ENCODE measurements at places on chromosomes 5 and 9.
A peak's percentile ranks its signal among the peaks of the same experiment; 100 is the strongest.

DNA sequence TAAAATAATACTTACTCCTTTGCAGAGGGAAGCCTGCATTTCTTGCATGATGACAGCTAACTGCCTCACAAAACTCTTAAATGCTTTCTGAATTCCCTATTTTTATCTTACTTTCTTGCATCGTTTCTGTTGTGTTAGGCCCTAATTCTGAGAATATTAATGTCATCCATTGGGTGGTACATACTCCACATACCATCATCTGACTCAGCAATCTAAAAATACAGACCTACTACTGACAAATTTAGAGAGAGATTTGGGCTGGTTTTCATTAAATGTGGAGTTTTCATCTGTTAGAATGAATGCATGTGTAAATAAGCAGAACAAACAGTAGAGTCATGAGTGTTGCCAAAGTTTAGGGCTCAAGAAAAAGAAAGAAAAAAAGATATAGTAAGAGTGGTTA, 26.5 kb upstream of the KCNN2 start:
- DNase-seq, result no peak

DNA sequence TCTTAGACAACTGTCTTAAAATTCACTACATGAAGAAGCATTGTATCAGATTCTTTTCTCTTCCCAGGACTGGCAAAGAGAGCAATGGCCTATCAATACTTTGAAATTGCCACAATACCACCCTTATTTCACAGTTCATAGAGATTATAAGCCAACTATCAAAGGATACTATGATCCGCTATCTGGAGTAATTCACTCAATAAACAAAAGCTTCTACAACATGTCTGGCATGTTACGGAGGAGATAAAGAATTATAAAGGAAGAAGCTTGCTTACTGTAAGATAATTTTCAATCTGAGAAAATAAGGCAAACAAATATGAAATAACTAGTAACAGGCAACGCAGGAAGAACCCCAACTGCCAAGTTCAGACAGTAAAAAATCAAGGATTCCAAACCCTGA, 114.8 kb downstream of the GNAQ start:
- no peak for DNase-seq

- DNase-seq, result no peak
These were observed 94.3 kb downstream of the TMEM167A start for GRCh38 chr5:82982846-82983245.

GRCh38 chr9:128340691-128341434, 536 bp downstream of the SLC27A4 start:
- peak; percentile 13 for DNase-seq

DNA sequence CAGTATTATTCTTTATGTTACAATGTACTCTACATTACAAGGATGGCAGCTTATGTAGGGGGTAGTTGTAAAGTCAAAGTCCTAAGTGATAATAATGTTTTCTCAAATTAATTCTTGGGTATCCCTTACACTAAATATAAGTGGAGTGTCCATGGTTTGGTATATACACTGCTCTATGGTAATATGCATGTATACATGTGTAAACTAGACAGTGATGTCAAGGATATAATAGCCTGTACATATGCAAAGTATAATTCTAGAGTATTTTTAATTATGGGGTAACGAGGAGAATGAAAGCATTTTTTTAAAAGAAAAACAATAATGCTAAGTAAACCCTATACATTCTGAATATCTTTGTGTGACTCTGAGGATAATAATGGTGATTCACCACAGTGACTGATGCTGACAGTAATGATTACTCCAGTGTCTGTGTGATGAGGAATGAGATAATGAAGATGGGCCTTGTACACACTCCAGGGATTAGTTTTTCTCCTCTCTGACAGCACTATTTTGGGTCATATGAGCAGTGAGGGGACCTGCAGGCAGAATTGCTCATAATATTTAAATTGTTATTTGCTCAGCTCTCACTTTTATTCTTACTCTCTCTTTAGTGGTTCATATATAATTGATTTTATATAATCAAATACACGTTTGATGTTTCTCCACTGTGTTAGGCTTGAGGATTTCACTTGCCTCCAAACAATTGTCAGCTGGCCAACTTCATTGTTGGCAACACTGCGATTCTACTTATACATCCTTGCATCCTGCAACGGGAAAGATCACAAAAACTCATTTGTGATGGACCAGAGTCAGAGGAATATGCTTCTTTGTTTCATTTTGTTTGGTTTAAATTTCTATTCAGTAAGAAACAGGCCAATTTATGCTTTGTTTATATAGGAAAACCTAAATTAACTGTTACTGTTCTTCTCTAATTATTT, 88.2 kb downstream of the NREP start:
- DNase-seq, result no peak

DNA sequence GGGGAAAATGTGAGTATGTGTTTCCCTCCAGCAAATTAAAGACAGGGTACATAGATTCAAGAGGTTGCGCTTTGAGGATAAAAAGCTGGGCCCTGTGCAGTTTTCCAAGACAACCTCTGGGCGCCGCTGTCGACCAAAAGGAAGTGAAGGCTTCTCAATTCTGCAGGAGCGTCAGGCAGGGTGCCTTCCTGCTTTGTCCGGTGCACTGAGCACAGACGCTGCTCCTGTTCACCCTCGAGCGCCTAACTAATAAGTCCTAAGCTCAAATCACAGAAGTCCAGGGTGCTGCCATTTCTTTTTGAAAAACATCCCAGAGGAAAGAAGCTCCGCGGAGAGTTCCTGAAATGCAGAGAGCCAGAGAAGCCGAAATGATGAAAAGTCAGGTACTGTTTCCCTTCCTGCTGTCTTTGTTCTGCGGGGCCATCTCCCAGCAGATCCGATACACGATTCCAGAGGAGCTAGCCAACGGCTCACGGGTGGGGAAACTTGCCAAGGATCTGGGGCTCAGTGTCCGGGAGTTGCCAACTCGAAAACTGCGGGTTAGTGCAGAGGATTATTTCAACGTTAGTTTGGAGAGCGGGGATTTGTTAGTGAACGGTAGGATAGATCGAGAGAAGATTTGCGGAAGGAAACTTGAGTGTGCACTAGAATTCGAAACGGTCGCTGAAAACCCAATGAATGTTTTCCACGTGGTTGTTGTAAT, at the start of gene PCDHGB1:
PCDHGB1 (plus strand) TSS at position 183 of the 703 bp plus-strand sequence; CDS start at position 345, 162 bp downstream.
- DNase-seq, result peak; percentile 83

GRCh38 chr5:174827558-174827957, 103.2 kb downstream of the MSX2 start:
- no peak for DNase-seq

- no peak for DNase-seq
These were observed 172.8 kb downstream of the AUH start for GRCh38 chr9:91188719-91189590.

DNA sequence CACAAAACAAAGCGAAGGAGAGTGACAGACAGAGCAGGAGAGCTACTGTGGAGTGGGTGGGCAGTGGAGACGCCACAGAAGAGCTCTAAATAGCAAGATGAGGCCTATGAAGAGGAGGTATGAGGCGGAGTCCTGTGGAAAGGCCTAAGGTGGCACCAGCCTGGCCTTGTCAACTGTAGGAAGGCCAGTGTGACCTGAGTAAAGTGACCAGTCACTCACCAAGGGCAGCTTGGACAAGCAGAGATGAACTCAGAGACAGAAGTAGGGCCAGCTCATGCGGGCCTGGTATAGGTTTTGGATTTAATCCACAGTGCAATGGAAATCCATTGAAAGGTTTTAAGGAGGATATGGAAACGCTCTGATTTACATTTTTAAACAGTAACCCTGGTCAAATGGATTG, 23.8 kb upstream of the SH3RF2 start:
- DNase-seq, result no peak

- no peak for DNase-seq
These were observed 258.0 kb downstream of the EBF1 start for GRCh38 chr5:158841481-158842276.
